Fibroblast of skin of right quadriceps (primary cell): ENCODE measurements at places on chromosomes 1 and 21.

GRCh38 chr1:56081173-56081572 is 498.2 kb downstream of the PLPP3 start:
- peak; percentile 91 for DNase-seq

- DNase-seq = no peak
Measured at GRCh38 chr1:110375490-110375889, 15.3 kb downstream of the SLC16A4 start.

DNA sequence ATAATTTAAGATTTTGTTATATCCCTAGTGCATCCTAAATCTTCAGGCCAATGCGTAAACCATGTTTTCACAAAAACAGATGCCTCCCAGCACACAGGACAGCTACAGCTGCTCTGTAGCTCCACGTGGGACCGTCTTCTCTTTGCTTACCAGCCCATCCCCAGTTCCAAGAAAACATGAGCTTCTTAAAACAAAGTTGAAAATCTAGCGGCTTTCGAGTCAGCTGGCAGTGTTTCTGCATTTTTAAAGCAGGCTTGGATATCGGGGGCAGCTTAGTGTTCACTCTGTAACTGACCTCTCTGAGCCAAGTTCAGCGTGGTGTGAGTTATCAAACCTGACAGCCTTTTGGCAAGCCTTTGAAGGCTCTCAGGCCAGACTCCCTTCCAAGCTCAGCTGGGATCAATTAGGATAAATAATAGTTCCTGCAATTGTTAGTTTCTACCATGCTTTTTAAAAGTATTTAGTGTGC is 881.5 kb downstream of the LTN1 start:
- peak; percentile 82 for DNase-seq

- no peak for DNase-seq
Measured at GRCh38 chr1:16195518-16195905, 16.9 kb downstream of the ARHGEF19 start.

- DNase-seq = no peak
Measured at GRCh38 chr1:119595606-119596005, 52.5 kb downstream of the ZNF697 start.

DNA sequence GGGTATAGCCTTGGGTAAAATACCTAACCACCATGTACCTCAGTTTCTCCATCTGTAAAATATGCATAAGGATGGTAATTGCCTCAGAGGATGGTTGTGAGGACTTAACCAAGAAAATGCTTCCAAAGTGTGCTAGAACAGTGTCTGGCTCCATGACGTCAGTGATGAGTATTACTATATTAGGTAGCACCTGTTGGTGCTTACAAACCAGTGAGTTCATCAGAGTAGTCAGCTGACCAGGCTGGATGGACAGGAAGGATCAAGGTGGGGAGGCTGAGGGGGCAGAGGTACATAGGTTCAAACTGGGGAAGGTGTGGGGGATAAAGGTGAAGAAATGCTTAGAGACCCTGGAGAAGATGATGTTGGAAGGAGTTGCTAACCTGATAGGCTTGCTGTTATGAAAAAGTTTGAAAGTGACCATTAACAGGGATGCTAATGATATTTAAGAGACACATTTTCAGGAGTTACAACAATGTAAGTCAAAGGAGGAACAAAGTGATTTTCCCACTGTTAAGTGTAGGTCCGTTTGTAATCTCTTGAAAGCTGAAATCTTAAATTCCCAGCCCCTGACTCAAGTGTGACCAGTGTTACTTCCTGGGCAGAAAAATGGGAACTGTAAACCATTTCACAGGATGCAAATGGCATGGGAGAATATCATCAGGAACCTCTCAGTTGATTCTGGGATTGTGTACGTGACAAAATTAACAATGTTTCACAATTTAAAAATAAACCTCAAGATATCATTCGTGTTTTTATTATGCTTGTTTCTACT is 4.4 kb downstream of the NTPCR start:
- no peak for DNase-seq

GRCh38 chr1:147243228-147243685 is 773 bp downstream of the CHD1L start:
- no peak for DNase-seq

GRCh38 chr1:2612591-2613365 is 20.0 kb downstream of the MMEL1 start:
- no peak for DNase-seq

GRCh38 chr1:243354511-243355153 is 98.8 kb downstream of the SDCCAG8 start:
- no peak for DNase-seq

DNA sequence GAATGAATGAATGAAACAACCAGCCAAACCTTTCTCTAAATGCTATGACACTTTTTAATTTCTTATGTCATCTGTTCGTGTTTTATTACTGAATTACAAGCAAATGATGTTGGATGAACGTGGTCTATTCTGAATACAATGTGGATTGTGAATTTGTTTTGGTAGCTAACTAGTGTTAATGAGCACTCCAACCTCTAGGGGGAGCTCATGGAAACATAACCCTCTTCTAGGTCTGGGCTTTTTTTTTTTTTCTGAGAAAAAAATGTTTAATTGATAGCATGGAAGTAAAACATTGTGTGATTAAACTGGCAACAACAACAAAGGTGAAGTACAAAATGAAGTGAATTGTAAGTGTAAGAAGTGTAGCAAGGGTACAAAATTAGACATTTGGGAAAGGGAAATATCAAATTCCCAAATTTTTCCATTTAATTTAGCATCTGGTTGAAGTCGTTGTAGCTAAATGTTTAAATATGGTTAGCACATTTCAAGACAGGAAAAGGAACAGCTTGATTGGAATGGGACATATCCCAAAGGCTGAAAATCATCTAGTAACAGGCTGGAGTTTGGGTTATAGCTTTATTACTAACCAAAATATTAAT is 42.6 kb upstream of the PTGS2 start:
- peak; percentile 31 for DNase-seq

GRCh38 chr1:182917378-182917777 is 35.6 kb downstream of the SHCBP1L start:
- no peak for DNase-seq

GRCh38 chr1:89271341-89272015 is 1.2 kb downstream of the GBP5 start:
- DNase-seq = peak; percentile 90

DNA sequence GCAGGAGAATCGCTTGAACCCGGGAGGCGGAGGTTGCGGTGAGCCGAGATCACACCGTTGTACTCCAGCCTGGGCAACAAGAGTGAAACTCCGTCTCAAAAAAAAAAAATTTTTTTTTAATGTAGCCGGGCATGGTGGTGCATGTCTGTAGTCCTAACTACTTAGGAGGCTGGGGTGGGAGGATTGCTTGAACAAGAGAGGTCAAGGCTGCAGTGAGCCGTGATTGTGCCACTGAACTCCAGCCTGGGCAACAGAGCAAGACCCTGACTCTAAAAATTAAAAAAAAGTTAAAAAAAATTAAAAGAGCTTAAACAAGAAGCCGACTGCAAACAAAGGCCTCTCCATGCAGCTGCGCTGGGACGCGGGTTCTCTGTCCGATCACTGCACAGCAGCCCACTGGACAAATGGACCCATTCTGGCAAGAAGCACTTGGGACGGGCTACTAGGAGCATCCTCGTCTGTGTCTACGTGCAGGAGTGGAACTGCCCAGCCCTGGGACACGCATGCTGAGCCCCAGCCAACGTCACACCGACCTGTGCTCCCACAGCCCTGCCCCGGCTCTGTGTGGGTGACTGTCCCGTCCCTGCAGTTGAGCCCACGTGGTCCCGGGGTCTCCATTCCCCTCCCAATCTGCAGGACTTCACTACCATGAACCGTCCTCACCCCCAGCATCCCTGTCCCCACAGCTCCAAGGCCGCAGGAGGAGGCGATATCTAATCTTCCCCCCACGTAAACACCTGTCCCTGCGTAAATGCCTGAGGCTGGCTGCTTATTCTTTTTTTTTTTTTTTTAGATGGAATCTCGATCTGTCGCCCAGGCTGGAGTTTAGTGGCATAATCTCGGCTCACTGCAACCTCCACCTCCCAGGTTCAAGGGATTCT is 12.3 kb downstream of the SLC35E2B start:
- no peak for DNase-seq

DNA sequence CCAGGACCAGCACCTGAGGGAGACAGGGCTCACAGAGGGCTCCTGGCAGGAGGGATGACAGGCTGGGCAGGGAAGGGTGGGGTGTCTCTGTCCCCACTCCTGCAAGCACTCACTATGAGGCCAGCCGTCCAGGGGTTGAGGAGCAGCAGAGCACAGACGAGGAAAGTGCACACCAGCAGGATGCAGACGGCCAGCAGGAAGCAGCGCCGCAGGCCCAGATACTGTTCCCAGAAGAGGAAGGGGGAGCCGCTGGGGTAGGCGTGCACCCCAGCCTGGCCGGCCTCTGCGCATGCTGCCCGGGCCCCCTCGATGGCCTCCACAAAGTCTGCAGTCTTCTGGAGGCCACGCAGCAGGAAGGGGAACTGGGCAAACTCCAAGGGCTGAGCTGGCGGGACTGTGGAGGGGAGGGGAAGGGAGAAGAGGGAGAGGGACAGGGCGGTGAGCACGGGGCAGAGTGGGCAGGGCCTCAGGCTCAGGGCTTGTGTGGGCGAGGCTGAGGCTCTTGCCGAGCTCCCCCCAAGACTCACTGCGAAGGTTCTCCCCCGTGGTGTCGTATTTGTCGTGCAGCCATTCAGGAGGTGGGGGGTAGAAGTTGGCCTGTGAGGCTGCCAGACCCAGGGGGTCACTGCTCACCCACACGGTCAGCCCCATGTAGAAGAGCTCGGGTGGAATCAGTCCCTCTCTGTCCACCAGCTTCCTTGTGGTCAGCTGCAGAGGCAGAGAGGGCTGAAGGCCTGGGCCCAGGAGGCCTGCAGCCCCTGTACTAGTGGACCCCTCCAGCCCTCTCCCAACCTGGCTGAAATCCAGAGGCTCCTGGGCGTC is 16.5 kb downstream of the PTCH2 start:
- DNase-seq = no peak

DNA sequence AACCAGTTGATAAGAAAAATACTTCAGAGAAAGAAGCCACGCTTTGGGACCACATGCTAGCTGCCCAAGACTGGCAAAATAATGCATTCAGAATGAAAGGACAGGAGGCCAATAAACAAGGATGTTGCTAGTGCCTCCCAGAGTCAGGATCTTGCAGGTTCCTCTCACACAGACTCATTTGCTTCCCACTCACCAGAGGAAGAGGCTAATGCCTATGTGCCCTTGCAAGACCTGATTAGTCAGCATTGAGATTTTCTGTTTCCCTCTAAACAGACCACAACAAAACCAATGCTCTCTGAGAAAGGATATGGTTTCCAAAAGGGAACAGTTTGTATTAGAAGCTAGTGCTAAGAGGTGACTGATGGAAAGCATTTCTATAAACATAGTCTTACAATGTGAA is 85.7 kb downstream of the NRDC start:
- peak; percentile 34 for DNase-seq

GRCh38 chr1:10755970-10756521 is 40.4 kb downstream of the CASZ1 start:
- no peak for DNase-seq

DNA sequence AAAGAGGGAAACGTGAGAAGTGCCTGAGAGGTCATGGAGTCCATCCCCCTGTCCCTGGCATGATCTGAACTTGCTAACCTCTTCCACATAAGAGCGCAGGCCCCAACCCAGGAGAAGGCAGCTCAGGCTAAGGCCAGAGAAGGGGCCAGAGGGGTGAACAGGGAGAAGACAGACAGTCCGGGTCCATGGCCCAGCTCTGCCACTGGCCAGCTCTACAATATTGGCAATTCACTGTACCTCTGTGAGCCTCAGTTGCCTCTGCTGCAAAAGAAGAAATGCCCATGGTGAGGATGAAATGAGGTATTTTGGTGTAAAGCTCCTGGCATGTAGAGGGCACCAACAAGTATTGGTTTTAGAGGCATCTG is 72.3 kb downstream of the CAMK2N1 start:
- DNase-seq = no peak

DNA sequence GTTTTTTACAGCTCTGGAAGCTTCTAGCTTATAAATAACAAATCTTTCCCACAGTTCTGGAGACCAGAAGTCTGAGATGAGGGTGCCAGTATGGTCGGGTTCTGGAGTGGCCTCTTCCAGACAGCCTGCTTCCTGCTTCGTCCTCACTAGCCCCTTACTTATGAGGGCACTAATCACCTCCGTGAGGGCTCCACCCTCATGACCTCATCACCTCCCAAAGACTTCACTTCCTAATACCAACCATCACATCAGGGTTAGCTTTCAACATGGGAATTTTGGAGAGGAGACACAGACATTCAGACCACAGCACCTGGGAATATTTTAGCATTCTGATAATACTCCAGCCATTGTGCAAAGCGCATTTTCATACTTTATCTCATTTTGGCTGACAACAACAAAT is 223.7 kb upstream of the IRF2BP2 start:
- no peak for DNase-seq

DNA sequence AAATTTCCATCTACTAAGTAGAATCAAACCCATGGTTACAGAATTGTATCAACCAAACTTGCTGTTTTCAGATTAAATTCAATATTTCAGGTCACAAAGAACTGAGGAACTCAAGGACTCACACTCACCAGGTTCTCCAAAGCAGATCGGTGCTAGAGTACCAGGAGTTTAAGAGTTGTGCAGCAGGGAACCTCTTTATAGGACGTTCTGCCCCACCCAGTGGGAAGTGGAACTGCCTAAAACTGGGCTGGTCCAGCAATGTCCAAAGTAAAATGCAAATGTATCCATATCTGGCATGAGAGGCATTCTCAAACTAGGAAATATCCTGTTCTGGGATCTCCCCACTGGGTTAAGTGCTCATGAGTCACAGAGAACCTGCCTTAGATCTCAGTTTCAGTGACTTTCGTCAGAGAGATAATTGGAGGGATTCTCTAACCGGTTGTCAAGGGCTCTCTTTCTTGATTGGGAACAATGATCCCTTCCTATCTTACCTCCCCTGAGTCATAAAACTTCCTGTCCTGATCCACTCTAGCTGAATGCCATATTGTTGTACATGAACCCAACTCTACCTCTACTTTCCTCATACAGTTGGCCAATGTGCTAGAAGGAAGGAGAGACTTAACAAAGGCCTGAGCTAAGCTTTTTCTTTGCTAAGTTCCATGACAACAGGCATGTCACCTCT is at the start of gene SPRR2D:
TSS of gene SPRR2D (minus strand) at position 171 of the 682 bp plus-strand sequence. CDS start 774 bp downstream, outside the sequence.
- no peak for DNase-seq

GRCh38 chr1:110186558-110186957 is 23.6 kb upstream of the KCNC4 start:
- no peak for DNase-seq
